ENCODE measurements at places on chromosomes 2 and 18.

GRCh38 chr18:65221736-65222135 is 529.1 kb upstream of the CDH7 start:
- DNase-seq, result no peak

GRCh38 chr2:134718817-134719814 is at the start of gene TMEM163:
TMEM163 (minus strand) TSS chr2:134719000.
- no peak for DNase-seq

DNA sequence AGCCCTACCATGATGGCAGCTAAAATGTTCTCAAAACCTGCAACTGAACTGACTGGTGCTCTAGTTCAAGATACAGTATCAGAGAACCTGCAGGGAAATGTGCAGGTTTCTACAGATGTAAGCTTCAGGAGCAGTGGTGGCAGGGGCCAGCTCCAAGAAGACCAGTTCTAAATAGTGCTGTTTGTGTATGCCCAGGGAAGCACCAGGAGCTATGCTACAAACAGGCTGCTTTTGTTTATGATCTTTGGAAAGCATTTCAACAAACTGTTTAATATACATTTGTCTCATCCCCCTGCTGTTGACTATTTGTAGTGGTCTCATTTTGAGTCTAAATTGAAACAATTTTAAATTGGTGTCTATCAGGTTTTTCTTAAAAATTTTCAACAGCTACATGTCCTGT is 20.7 kb downstream of the FZD5 start:
- no peak for DNase-seq

DNA sequence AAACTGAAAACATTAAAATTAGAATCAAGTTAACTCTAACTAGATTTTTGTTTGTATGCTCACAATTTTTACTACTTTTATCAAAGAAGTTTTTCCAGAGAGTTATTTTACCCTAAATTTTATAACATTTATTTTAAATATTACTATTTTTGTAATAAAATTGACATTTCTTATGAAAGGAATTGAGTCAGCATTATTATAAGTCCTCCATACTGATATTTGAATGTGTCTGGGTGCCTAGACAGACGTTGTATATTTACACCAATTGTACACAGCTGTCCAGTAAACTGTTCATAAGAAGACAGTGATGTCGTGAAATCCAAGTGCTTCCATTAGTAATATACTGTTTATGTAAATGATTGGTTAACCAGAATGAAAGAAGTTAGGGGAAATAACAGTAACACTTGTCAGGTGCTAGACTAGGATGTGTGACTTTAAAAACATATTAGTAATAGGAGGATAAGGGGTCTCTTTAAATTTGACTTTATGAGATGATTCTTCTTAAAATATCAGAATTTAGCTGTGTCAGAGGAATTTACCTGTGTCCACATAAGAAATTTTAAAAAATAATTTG is 73.7 kb downstream of the TANK start:
- no peak for DNase-seq

DNA sequence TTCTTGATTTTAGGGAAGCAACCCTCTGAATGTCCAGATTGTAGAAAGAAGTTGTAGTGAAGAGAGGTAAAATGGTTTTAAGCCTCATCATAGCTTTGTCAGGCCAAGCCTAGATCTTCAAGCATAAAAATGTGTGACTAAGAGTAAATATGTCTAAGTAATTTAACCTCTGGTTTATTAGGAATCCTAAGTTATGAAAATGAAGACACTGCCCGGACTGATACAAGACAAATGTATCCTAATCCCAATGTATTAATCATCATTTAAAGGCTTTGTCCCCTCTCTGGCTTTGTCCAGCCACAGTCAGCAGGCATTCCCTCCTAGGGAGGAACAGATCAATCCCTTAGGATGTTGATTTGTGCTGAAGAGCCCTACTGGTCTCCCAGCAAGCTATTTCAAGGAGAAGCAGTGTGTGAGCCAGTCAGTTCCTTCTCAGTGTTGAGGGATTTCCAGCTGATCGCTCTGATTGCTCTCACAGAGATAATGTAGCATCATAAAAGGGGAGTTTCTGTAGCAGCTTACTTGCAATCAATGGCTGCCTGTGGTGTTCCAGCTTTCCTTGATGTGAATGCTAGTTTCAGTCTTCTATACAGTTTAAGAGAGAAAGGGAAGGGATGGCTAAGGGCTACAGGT is 796.1 kb downstream of the EPHA4 start:
- DNase-seq, result no peak

DNA sequence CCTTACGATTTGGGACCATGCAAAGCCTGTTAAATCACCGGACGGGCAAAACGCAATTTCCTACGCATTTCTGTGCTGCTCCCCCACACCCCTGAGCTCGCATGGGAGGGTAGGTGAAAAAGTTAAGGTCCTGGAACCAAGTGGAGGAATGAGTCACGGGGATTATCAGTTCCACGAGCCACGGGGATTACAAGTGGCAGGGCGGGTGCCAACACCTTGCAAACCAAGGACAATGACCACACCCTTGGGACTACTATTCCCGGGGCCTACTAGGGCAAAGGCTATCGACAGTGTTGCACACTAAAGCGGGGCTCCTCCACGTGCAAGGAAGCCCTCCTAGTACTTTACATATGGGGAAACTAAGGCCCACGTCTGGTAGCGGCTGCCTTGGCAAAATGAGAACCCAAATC is 447 bp downstream of the RETSAT start:
- no peak for DNase-seq

DNA sequence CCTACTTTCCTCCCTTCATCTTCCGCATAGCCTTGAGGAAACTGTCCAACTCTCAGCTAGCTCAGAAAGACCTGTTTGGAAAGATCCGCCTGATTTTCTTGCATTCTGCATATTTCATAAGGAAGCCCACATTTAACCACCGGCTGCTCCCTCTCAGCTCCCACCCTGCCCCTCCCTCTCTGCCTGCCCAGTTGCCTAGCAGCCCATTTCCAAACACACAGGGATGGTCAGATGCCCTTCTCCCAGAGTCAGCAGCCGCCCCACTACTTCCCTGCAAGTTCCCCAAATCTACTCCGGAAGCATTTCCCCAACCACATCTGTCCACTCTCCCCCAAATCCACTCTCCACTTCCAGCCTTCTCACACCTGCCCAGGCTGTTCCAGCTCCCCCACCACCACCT is 96.0 kb downstream of the TNS1 start:
- DNase-seq, result no peak

Measured in SW 1271 (cell line).